ENCODE measurements at places on chromosomes 1 and 21. TPM values are rescaled to one million over a fixed set of nuclear protein-coding genes. Genes with fewer than 3 reads are reported as not detected.
A peak's percentile ranks its signal among the peaks of the same experiment; 100 is the strongest.

GRCh38 chr1:225517221-225517620 is 89.4 kb upstream of the LBR start:
- DNase-seq: no peak

GRCh38 chr1:31426249-31426922 is 13.4 kb downstream of the SERINC2 start:
- no peak for DNase-seq

GRCh38 chr1:37167479-37167878 is 133.2 kb upstream of the GRIK3 start:
- no peak for DNase-seq

GRCh38 chr1:17908945-17909344 is 153.8 kb downstream of the ACTL8 start:
- DNase-seq: peak; percentile 44

DNA sequence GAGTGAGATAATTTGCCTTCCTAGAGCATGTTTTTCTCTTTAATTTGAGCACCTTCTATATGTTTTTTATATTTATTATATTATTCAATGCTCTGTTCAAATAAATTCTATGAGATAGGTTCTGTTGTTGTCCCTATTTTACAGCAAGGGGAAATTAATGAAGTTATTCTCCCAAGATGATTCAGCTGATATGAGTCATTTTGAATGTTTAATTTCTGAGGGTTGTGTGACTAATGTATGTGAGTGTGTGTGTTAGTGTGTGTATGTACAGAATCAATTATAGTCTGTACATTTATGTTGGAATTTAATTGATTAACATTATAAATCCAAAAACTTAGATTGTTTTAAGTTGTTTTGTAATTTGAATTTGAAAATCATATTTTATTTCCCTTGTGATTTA is 1536.7 kb upstream of the B3GALT2 start:
- DNase-seq: no peak

- DNase-seq: no peak
These were observed 69.7 kb upstream of the SPAG17 start for GRCh38 chr1:118254491-118255425.

- peak; percentile 73 for DNase-seq
These were observed 6.2 kb downstream of the WNT9A start for GRCh38 chr1:227941509-227942020.

DNA sequence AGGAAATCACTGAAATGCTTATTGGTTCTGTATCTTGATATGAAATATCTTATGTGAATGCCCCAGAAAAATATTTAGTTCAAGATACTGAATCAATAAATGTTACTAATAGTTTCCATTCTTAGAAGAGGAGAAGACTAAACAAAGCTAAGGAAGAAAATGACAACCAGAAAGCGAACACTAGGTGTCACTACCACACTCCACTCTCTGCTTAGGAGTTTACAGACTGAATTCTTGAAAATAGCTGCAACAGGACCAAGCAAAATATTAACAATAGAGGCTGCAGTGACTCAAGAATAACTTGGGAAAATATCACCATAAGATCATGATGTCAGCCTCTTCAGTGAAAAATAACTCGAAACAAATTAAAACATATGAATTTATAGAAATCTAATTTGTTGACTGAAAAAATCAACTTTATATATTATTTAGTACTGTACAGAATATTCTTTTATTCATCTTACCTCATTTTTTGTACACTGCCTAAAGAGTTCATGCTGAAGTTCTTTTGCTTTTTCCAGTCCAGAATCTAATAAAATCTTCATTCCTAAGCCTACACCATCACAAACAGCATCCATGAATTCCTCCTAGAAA is 61.6 kb downstream of the KIF14 start:
- no peak for DNase-seq

- DNase-seq: no peak
These were observed 169.1 kb downstream of the PRDM16 start for GRCh38 chr1:3237994-3238702.

- no peak for DNase-seq
These were observed 341.3 kb downstream of the USP25 start for GRCh38 chr21:16071092-16071491.

GRCh38 chr1:36086529-36087232 is 2.0 kb upstream of the ADPRS start:
- no peak for DNase-seq

DNA sequence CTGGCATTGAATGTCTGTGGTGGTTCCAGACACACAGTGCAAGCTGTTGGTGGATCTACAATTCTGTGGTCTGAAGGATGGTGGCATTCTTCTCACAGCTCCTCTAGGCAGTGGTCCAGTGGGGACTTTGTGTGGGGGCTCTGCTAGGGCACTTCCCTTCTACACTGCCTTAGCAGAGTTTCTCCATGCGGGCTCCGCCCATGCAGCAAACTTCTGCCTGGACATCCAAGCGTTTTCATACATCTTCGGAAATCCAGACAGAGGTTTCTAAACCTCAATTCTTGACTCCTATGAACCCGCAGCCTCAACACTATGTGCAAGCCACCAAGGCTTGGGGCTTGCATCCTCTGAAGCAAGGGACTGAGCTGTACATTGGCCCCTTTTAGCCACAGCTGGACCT is 43.0 kb downstream of the RGS18 start:
- DNase-seq: no peak

- DNase-seq: no peak
These were observed 92.0 kb downstream of the HLX start for GRCh38 chr1:220971221-220971620.

DNA sequence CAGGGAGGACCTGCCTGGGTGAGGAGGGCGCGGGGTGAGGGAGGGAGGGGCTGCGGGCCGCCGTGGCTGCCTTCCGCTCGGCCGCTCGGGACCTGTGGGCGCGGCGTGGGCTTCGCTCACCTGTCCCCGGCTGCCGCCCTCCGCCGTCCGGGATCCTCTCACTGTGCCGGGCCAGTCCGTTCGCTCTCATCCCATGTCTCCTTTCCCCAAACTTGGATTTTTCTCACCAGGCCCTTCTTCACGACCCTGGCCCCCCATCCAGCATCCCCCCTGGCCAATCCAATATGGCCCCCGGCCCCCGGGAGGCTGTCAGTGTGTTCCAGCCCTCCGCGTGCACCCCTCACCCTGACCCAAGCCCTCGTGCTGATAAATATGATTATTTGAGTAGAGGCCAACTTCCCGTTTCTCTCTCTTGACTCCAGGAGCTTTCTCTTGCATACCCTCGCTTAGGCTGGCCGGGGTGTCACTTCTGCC is 362 bp downstream of the ZBTB48 start:
- DNase-seq: no peak

The CSMD2 gene
- total RNA-seq: 0.70 TPM

The LCE3D gene
- not detected for total RNA-seq

The KCNJ9 gene
- not detected for total RNA-seq

The ADAM30 gene
- total RNA-seq: 0.11 TPM

The TAS1R1 gene
- total RNA-seq: not detected

The CFAP107 gene
- total RNA-seq: not detected

Data from cardiac septum (tissue), 1 donor.